ENCODE measurements at places on chromosomes 7 and 10.

DNA sequence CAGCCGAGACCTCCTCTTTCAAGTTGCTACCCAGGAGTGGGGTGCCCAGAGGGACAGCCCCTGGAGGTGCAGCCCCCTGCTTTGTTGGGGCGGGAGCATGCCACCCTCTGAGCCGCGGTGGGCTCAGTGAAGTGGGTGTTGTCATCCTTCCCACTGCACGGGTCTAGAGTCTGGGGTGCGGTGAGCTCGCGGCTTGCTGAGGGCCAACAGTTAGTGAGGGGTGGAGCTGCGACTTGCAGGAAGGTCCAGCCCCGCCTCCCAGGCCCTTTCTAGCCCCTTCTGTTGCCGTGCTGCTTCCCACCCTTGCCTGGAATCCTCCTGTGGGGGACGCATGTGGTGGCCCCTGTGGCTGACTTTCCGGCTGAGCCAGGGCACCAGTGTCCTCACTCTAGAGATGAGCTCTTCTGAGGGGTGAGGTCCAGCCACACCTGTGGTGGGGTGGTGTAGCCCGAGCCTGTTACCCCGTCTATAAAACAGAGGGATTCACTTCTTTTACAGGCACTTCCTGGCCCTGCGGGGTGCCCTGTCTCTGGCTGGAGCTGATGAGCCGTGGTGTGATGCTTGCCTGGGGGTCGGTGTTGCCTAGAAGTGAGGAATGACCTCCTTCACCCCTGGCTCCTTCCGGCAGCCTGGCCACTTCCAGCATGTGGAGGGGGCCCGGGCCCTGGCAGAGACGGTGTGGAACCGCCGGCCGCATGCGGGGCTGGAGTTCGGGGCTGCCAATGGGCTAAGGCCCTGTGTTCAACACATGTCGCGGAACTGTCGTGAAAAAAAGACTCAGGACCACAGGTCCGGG lies 127.9 kb downstream of the FAM53B start:
- no peak for DNase-seq

- DNase-seq: no peak
Observed at GRCh38 chr7:127738859-127739258, 86.9 kb downstream of the SND1 start.

- DNase-seq: no peak
Observed at GRCh38 chr7:96041171-96041570, 268.8 kb downstream of the DYNC1I1 start.

DNA sequence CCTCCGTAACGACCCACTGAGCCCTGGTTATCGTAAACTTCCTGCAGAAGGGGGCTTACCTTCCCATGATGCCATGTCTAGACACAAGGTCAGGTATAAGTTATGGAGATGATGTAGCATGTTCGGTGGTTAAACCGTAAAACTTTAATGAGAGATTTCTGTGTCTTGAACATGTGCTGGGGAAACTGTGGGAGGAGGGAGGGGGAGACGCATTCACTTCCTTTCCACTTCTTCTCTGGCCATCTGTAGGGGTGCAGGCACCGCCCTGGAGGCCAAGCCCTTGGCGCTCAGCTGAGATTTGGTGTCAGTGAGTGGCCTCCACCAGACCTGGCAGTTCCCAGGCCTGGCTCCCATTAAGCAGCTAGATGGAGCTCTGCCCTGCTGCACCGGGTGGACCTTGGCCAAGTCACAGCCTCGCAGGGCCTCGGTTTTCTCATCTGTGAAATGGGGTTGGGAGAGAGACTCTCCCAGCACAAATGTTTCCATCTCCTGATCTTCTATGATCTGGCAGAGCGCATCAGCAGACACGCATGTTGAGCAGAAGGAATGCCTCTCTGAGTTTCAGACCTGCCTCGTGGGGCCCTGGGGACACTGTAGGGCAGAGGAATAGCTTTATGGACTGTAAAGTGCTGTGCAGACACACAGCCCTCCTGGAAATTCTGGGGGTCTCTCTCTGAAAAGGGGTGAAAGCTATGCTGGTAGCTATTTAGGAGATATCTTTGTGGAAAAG lies 106.0 kb downstream of the COL26A1 start:
- DNase-seq: no peak

GRCh38 chr7:84216472-84216871 lies 21.9 kb upstream of the SEMA3A start:
- no peak for DNase-seq

DNA sequence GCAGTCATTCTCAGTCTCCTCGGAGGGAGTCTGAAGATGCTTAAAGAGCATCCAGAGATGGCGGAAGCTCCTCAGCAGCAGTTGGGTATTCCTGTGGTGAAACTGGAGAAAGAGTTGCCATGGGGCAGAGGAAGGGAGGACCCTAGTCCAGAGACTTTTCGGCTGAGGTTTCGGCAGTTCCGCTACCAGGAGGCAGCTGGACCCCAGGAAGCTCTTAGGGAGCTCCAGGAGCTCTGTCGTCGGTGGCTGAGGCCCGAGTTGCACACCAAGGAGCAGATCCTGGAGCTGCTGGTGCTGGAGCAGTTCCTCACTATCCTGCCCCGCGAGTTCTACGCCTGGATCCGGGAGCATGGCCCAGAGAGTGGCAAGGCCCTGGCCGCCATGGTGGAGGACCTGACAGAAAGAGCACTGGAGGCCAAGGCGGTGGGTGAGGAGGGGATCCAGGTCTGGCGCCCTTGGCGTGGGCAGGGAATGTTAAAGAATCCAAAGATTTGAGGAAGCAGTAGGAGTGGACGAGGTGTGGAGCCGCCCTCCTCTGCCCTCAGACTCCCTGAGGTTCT lies 2.9 kb downstream of the ZSCAN25 start:
- no peak for DNase-seq

DNA sequence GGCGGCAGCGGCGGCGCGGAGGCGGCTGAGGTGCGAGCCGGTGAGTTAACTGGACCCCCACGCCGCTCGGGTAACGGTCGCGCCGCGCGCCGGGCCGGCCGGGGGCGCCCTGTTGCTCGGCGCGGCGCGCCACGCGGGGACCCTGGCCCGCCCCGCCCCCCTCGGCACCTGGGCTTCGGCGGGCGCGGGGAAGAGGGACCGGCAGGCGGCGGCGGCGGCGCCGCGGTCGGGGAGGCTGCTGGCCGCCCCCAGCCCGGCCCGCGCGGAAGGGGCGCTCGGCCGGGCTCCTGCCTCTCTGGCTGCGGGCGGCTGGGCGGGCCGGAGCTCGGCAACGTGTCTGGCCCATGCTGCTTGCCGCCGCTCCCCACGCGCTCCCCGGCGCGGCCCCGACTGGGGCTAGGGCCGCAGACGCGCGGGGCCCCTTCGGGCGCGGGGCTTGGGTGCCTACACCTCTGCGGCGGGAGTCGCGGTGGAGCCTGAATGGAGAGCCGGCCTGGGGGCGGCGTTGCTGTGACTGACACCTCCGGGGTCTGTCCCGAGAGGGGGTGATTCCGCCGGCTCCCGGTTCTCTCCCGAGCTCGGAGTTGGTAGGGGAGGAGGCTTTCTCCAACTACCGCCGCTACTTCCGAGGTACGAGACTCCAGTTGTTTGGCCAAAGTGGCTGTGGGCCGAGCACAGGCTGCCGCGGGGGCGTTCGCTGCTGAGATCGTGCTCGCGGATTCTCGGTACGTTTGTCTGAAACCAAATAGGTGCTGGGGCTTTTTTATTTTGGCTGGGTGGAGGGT lies 494 bp downstream of the PALS2 start:
- peak; percentile 61 for DNase-seq

DNA sequence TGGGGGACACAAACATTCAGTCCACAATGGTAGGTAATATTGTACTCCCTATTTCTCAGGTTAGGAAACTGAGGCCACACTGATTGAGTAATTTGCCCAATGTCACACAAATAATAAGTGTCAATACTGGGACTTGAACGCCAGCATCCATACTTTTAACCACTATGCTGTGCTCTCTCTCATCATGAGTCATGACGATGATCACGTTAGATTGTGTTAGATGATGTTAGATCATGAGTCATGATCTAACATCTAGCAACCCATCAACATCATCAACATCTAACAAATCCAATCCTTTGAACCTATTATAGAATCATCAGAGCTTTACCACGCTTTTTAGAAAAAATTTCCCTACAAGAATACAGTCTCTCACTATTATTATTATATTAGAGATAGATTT lies 28.1 kb upstream of the HERPUD2 start:
- no peak for DNase-seq

GRCh38 chr10:1373287-1373686 lies 317.1 kb downstream of the WDR37 start:
- DNase-seq: no peak

DNA sequence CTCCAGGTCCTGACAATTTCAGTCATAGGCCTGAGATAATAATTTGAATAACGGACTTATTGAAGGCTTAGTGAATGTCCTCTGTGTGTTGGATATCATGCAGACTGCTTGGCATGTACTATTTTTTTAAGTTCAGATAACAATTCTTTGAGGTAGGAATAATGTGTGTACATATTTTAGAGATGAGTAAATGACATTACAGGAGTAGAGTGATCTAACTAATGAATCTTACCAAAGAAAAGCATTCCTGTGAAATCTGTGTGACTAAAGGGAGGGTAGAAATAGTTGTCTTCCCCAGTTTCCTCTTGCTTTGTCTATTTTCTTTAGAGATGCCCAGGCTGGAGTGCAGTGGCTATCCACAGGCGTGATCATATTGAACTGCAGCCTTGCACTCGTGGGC lies 391.8 kb upstream of the ETV1 start:
- no peak for DNase-seq
